Hematopoietic multipotent progenitor cell treated with erythropoietin and hydrocortisone succinate and interleukin-3 and kit ligand, for 15 days (in vitro differentiated cells): ENCODE measurements at places on chromosomes 11 and 22.

- no peak for DNase-seq
These were observed 37.6 kb downstream of the ART5 start for GRCh38 chr11:3604167-3604566.

GRCh38 chr22:50600967-50601668, 525 bp downstream of the MAPK8IP2 start:
- no peak for DNase-seq

DNA sequence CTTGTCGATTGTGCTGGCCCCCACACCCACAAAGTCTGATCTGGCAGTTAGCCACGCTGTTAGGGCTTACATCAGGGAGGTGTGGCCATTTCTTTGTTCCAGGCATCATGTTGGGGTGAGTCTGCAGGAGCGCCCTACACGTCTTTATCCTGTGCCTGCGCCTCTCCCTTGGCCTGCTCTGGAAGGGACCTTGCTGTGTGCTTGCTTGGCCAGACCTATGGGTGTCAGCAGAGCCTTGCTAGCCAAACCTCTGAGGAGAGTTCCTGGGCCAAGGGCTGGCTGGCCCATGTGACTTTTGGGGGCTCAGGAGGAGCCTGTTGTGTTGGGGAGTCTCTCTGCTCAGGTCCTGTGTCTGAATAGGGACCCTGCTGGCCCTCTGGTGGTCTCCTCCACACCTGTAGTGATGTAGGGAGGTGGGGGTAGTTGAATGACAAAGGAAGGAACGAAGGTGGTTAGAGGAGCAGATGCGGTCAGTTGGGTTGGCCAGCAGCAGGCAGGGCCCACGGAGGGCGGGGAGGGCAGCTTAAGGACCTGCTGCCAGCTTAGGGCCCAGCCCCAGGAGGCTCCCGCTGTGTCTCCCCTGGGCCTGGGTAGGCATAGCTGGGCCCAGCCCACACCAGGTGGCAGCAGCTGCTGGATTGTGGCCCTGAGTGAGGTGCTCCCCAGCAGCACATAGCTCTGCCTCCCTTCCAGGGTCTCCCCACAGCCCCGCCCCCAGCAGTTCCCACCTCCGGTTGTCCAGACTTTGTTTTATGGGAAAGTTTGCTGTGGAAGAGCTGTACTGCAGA, 7.9 kb downstream of the PPIL2 start:
- DNase-seq: no peak

DNA sequence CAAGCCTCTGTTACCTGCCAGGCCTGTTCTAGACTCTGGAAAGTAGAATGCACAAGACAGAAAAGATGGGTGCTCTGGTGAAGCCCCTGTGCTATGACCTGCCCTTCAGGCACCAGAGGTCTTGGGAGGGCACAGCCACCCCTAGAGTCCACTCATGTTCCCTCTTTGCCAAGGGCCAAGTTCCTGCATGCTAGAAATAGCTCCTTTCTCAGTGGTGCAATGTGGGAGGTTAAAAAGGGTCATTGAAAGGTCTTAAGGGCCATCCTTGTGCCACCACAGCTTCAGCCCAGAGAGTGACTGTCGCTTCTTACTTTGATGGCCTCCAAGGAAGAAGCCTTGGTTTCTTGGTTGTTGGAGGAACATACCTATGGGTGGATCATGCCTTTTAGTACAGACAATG, 84.6 kb upstream of the PARVA start:
- DNase-seq: no peak

GRCh38 chr11:120751550-120751949, 240.0 kb downstream of the GRIK4 start:
- DNase-seq: no peak

DNA sequence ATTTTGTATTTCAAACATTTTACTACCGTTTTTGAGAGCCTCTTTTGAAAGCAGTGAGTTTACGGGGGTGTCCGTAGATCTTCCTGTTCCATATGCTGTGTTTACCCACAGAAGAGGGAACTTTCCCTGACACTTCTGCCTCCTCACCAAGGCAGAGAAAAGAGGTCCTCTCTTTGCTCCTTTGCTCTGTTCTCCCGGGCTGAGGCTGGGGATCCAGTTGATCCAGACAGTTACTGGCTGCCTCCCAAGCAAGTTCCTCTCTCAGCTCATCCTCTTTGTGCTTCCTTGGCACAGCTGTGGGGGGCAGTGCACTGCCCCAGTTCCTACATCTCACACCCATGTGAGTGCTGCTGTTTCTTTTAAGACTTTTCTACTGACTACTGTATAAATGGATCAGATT, 813.7 kb downstream of the NTM start:
- no peak for DNase-seq

DNA sequence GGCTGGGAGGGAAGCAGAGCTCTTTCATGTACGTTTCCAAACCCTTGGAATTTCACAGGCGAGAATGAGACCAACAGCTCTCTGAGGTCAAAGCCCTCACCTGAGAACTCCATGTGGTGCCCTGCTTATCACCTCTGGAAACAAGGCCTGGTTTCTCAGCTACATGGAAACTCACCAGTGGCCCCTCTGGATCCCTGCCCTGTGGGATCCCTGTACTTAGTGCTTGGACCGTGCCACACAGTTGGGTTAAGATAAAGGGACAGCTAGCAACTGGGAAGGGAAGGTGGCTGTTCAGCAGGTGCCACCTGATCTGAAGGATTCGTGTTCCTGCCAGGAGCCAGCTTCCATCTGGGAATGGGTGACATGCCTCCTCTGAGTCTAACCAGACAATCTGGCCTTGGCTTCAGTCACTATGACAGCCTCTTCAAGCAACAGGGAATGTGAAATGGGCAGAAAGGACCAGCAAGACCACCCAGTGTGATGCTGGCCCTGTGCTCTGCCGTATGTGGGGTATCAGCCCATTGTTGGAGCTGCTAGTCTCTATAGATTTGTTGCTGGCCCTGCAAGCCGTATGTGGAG, 54.3 kb upstream of the BID start:
- no peak for DNase-seq

GRCh38 chr11:70755410-70756158, 357.3 kb downstream of the CTTN start:
- DNase-seq: peak; percentile 66

GRCh38 chr22:41237707-41238569, 2.8 kb downstream of the CHADL start:
- DNase-seq: peak; percentile 40

DNA sequence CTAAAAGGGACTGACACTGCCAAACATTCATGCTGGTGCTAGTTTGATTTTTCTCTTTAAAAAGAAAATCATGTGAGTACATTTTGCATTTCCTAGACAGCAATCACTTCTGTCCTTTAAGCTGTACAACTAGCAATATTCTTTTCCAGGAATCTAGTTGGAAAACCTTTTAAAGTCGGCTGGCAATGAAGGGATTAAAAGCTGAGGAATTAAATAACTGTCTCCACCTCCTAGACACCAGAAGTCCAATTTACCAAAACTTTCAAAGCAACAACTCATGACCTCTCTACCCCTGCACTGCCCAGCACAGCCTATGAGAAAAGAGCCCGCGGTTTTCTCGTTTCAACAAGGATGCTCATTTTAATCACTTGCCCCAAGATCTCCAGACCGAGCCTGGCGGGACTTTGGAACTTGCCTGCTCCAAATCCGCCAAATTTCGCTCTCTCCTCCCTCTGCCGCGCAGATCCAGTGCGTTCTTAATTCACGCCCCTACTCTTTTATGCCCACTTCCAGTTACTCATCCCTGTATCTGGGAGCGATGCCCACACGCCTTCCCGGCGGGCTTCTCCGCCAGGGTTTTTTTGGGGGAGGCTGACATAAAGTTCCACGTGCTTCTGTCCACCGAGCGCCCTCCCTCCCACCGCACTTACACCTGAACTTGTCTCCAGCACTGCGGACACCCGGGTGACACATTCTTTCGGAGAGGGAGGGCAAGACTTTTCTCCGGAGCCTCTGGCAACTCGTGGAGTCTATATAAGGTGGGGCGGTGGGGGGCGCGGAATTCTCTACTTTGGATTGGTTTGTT, 2.5 kb downstream of the MPPED2 start:
- no peak for DNase-seq

- no peak for DNase-seq
These were observed 113.9 kb downstream of the DBX1 start for GRCh38 chr11:20046416-20046815.

- no peak for DNase-seq
These were observed 67.8 kb downstream of the TCF20 start for GRCh38 chr22:42202669-42203068.

DNA sequence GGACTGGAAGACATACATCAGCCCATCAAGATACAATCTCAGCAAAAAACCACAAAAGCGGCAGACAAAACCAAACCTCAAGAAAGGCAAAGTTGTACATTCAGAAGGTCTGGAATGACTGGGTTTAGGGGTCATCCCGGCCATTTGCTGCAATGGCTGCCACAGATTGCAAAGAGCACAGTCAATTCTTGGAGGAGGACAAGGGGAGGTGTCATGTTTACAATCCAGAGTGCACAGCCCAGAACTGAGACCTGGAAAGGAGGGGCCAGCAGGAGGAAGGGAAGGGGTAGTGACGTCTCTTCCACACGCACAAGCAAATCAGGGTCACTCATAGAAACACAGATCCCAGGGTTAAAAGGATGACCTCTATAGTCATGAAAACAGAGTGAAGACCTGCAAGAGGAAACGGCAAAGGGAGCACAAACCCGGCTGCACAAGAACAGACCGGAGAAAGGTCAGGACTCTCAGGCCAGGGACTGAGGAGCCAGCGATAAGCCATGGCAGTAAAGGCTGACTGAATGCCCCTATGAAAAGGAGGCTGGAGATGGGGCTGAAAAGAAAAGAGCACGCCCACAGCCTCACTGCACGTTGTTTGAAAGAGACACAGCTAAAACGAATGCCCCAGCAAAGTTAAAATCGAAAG, 18.2 kb upstream of the MUC5AC start:
- no peak for DNase-seq

- DNase-seq: peak; percentile 43
These were observed 565 bp downstream of the NUCB2 start for GRCh38 chr11:17277024-17277584.

GRCh38 chr11:44747316-44747715, 20.6 kb downstream of the TSPAN18 start:
- no peak for DNase-seq

GRCh38 chr11:132278801-132279574, 908.6 kb downstream of the NTM start:
- DNase-seq: no peak

- DNase-seq: no peak
These were observed 1477.2 kb downstream of the TBC1D22A start for GRCh38 chr22:48239461-48240147.

GRCh38 chr22:20203142-20203551, 52.3 kb upstream of the CCDC188 start:
- DNase-seq: no peak

DNA sequence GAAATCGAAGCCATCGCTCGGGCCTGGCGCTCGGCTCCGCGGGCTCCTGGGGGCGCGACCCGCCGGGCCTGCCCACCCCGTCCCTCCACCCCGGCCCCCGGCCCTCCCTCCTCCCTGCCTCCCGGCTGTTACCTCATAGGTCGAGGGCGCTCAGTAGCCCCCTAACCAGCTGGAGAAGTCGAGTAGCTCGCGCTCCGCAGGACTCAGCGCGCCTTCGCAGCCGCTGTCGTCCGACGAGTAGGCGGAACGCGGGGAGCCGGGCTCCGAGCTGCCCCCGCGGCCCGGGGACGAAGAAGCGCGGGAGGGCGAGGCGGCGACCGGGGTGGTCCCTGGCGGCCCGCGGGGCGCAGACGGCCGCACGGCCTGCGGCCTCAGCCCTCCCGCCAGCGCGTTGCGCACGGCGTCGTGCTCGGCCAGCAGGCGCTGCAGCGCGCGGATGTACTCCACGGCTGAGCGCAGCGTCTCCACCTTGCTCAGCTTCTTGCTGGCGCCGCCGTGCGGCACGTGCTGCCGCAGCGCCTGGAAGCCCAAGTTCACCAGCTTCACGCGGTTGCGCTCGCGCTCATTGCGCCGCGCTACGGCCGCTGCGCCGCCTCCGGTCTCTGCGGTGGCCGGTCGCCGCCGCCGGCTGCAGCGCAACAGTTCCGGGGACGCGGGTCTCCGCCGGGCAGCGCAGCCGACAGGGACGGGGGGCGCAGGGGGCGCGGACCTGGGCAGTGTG, 627 bp downstream of the ASCL2 start:
- DNase-seq: no peak
